ENCODE measurements at places on chromosomes 5 and 9.

DNA sequence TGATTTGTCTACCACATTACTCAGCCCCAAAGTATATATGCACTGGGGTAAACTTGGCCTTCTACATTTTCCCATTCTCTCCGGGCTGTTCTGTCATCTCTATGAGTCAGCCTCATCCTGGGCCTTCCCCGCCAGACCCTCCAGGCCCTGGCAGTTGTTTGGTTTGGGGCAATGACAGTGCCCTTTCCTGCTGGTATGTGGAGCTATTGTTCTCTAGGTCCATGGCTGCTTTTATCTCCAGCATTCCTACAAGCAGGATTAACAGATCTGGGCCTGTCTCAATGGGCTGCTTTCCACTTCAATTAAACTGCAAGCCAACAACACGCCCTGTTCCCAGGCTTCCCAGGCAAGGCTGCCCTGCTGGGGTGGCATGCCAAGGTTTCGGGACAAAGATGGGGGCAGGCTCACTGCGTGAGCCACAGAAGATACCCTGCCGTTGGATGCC, 136.4 kb downstream of the SLIT3 start:
- DNase-seq = no peak

DNA sequence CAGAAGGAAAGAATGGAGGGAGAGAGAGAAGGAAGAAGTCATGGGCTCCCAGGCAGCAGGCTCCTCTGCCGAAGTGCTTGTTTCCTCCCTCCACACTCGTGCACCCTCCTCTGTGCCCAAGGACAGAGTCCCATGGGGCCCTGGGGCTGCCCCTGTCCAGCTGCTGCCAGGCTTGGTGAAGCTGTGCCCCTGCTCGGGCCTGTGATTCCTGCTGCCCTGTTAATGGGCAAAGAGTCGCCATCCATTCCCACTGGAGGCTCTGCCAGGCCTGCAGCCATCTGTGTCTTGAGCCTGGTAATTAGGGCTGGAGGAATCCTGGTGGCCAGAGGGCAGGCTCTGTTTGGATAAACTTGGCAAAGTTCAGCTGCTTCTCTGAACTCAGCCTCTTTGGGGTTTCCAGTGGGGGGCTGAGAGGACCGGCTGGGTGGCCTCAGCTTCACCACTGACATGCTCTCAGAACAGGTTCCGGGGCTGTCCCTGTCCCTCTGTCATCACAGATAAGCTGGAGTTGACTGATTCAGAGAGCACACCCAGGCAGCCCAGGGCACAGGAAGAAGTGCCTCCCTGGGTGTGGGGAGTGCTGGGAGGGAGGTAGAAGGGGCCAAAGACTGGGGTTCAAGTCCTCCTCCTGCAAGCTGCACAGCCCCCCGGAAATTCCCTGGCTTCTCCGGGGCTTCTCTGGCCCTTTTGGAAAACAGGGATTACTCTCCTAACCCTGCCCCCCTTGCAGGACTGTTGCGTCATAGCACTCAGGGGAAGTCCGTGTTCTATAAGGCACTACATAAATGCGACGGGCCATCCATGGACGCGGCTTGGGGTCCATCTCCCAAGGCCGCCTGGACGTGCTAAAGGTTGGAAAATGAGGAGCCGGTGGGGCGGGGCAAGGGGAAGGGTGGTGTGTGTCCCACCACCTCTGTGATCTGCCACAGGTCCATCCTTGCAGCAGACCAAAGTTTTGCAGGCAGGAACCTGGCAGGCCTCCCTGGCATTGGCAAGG, 154.8 kb downstream of the PAX5 start:
- no peak for DNase-seq

DNA sequence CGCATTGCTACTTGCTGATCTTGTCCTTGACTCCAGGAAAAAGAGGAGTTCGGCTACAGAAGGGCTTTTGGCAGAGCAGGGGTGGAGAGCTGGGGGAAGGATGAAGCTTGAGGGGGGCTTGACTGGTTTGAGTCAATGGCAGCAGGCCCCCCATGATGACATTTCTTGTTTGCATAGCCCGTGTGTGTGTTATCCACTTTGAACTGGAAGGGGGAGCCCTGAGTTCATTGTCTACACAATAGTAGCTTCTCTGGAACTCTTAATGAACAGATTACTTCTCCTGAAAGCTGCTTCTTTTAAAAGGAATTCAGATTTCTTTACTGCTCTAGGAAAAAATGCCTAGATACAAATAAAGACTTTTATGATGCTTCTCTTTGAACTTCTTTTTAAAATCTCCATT, 2.3 kb downstream of the IFNB1 start:
- no peak for DNase-seq

DNA sequence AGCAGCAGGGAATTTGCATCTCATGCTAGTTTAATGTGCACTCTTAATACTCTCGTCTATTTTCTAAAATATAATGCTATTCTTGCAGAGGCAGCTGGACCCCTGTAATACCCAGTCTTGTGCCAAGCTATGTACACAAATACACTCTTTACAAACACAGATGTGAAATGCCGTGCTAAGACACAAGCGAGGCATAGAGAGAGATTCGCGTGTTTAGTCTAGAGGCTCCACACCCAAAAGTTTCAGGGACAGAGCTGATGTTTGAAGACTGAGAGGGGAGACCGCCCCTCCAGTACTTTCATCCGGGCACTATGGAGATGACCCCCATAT, 1.2 kb downstream of the DPYSL3 start:
- DNase-seq = no peak

GRCh38 chr5:1068895-1069719, 42.8 kb downstream of the SLC12A7 start:
- no peak for DNase-seq

GRCh38 chr9:72977670-72978069, 24.8 kb upstream of the ALDH1A1 start:
- no peak for DNase-seq

- DNase-seq = no peak
Measured at GRCh38 chr5:139078345-139078744, 119.8 kb downstream of the SIL1 start.

- no peak for DNase-seq
Measured at GRCh38 chr9:15132091-15132490, 174.9 kb downstream of the TTC39B start.

DNA sequence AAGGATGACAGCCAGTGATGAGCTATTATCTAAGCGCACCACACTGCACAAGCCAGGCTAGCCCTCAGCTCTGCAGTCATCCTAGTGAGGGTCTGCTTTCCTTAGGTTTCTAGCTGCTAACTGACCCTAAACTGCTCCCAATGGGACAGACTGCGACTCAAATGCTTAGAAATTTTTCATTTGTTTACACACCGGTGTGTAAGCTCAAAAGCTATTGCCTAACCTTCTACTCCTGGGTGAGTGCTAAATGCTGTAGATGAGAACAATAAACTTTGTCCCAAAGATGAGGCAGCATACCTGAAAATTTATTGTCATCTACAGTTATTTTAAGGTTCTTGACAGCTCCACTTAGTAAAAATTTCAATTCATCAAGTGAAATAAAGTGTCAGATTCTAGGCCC, 311.4 kb downstream of the TMEM167A start:
- no peak for DNase-seq

GRCh38 chr9:96008502-96009222, 133.2 kb downstream of the ERCC6L2 start:
- DNase-seq = no peak

DNA sequence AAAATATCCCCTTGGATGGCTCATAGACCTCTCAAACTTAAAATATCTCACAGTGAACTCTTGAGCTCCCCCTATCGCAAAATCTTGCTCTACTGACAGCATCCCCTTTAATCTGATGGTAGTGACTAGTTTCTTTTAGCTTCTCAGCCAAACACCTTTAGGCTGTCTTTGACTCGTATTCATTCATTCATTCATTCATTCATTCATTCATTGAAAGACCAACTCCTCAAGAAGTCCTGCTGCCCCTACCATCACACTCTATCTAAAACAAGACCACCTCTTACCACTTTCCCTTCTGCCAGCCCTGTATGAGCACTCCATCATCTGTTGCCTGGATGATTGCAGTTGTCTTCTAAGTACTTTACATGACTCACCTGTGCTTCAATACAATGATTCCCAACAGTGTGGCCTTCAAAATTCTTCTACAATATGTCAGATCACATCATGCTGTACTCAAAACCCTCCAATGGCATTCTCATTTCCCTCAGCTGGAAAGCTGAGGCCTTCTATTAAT, 46.8 kb downstream of the ITGA2 start:
- no peak for DNase-seq

Data from activated CD4-positive, CD25-positive, alpha-beta regulatory T cell (primary cell).